DMS153 (cell line): ENCODE measurements at places on chromosomes 3 and 15.

GRCh38 chr3:77707281-77707680 lies 667.4 kb downstream of the ROBO2 start:
- no peak for DNase-seq

DNA sequence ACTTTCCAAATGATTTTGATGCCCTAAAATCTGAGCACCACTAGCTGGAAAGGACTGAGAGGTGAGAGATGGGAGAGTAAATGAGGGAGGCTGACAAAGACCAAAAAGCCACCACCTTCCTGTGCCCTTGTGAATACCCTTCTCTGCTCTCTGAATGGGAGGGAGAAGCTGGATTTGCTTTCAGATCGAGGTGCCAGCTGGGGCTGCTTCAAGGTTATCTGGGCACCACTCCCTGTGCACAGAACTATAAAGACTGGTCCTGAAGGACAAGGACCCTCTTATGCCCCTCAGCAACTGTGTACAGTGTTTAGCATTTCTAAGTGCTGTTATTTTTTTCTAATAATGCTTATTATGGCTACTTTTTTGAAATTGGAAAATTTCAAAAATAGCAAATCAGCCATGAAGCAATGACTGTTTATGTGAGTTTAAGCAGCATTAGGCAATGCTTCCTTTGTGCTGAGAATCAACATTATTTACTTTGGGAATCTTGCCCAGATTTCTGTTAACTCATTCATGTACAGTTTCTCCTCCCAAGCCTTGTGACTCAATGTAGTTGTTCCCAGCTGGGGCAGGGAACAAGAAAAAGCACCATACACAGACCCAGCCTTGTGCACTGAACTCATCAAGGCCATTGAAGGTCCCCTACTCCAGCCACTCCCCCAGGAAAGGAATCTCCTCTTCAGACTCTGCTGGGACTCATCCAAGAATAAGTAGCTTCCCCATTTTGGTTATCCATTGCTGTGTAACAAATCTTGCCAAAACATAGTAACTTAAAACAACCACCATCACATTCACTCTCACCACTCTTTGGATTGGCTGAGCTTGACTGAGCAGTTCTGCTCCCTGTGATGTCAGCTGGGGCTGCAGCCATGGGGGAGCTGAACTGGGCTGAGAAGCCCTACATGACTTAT lies 37.3 kb upstream of the CDV3 start:
- no peak for DNase-seq

DNA sequence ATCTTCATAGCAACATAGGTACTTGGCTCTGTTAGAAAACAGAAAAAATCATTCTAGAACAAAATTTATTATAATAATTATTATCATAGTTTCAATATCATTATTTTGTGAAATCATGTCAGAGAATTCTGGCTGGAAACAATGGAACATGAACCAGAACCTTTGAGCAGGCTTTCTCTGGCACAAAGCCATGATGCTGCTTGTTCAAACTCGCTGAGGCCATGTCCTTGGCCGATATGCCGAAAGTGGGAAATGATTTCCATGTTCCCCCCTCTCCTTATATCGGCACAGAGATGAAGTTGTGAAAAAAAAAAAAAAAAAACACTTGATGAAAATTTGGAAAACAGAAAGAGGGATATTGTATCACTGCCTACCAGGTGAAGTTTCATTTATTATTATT lies 49.0 kb upstream of the MRPL3 start:
- no peak for DNase-seq

GRCh38 chr3:129106320-129106719 lies 15.3 kb downstream of the RAB43 start:
- no peak for DNase-seq

GRCh38 chr3:194303749-194304148 lies 47.4 kb downstream of the CPN2 start:
- DNase-seq: no peak
